ENCODE measurements at places on chromosomes 1 and 21. TPM values are rescaled to one million over a fixed set of nuclear protein-coding genes. Genes with fewer than 3 reads are reported as not detected.

HDGF gene
- 206 TPM for polyA plus RNA-seq

TTC34 gene
- 0.15 TPM for polyA plus RNA-seq

LHX8 gene
- not detected for polyA plus RNA-seq

GPR37L1 gene
- not detected for polyA plus RNA-seq

ST6GALNAC5 gene
- 0.34 TPM for polyA plus RNA-seq

DNA sequence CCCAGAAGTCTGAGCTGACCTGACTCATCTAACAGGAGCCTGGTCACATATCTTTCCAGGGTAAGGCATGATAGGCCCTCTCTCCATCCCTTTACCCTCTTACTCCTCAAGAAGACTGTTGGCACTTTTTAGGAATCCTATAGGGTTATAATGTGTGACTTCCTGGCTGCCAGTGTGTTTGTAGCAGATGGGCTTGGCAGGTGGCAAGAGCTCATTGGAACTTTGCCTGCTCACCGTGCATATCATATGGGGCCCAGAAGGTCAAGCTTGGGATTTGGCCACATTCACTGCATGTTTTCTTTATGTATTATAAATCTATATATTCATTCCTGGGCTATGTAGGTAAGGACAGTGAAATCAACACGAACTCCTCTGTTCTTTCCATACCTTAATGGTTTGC lies 5.2 kb downstream of the KAZN start:
- no peak for DNase-seq
- no peaks in the 10 kb centered on the region for H3K36me3 ChIP-seq
- no peaks in the 10 kb centered on the region for H3K27me3 ChIP-seq
- H3K27ac ChIP-seq, result no peak overlapping the region

DNA sequence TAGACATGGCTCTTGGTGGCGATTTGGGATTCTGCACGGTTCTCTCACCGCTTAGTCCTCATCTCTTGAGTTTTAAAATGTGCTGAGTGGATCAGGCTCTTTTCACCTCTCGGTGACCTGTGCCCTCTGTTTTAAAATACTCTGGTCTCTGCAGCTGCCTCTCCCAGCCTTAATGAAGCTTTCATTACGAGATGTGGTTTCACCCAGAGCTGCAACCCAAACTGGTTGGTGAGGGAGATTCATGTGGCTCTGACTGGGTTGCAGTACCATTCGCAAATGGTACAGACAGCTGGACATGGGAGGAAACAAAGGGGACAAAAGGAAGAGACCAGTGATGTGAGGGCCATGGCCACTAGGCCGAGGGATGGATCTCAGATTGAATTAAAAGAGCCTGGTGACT lies 258.9 kb downstream of the ASTN1 start:
- H3K27me3 ChIP-seq, result no peaks in the 10 kb centered on the region
- DNase-seq, result no peak
- H3K36me3 ChIP-seq, result no peaks in the 10 kb centered on the region
- H3K4me1 ChIP-seq, result no peaks in the 10 kb centered on the region
- H3K27ac ChIP-seq, result no peak overlapping the region

GRCh38 chr1:92486251-92487077 lies at the start of gene GFI1:
Gene GFI1 (minus strand): TSS chr1:92486925. CDS start chr1:92483487, 3,438 bp downstream.
- no peak within 1 kb of the TSS for H3K4me3 ChIP-seq
- H3K27ac ChIP-seq, result no peak within 1 kb of the TSS
- DNase-seq, result peak; percentile 79
- no peaks in the 10 kb centered on the region for H3K36me3 ChIP-seq

GRCh38 chr1:41432481-41433280 lies 51.8 kb downstream of the EDN2 start:
- H3K27me3 ChIP-seq, result no peaks in the 10 kb centered on the region
- DNase-seq, result peak; percentile 77
- H3K4me3 ChIP-seq, result no peak overlapping the region
- H3K36me3 ChIP-seq, result no peaks in the 10 kb centered on the region
- no peaks in the 10 kb centered on the region for H3K4me1 ChIP-seq
